Endothelial cell of umbilical vein (primary cell): ENCODE measurements at places on chromosomes 7 and 10. TPM values are rescaled to one million over a fixed set of nuclear protein-coding genes. Genes with fewer than 3 reads are reported as not detected.

GRCh38 chr10:129916506-129916995 lies 47.5 kb downstream of the EBF3 start:
- DNase-seq, result no peak

GRCh38 chr10:53997953-53998352 lies 803.1 kb downstream of the PCDH15 start:
- DNase-seq, result peak; percentile 4

DNA sequence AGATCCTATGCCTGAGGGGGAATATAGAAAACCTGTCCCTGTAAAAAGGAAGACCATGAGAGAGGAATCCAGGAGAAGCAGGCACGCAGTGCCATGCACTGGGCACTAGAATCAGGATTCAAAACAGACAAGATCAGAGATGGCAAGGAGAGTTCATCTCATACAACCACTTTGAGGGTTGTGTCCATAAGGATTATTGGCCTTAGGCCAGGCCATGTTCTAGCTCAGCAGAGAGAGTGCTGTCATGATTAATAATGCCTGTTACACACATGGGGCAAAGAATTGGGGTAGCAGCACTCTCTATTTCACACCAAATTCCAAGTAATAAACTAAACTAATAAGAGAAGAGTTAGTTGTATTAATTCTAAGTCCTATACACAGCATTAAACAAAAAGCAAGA lies 29.1 kb downstream of the EZH2 start:
- no peak for DNase-seq

DNA sequence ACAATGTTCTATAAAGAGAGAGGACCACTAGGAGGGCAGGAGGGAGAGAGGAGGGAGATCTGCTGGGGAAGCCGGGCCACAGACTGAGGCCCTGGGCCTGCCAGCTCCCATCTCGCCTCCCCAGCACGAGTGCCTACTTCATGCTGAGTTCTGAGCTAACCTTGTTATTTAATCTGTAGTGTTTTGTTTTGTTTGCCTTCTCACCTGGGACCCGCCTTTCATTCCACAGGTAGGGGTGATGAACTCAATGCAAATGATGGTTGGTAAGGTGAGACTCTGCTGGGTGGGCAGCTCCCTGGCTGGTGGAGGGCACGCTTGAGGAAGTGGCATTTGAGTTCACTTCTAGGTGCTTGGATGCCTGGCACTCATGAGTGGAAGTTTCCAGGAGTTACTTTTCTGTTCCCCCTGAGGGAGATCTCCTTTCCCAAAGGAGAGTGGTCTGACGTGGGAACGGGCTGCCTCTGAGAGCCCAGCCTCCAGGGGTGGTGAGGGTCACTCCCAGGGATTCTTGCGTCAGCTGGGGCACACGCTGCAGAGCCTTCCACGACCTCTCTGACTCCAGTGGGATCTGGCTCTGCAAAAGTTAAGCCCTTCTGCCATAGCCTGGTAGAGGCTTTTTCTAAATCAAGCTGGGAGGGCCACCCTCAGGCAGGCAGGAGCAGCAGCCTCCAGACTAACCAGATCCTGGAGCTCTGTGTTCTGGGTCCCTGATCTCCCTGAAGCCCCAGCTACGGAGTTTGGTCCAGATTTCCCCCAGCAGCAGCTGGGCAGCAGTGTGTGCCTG lies 22.4 kb downstream of the UBTD1 start:
- DNase-seq, result no peak

FXYD4 gene
- total RNA-seq, result not detected in 2 replicates

- no peak for DNase-seq
These were observed 128.4 kb downstream of the ZFAND4 start for GRCh38 chr10:45544191-45544590.

- no peak for DNase-seq
These were observed 7.8 kb upstream of the NOC3L start for GRCh38 chr10:94370501-94370900.

- no peak for DNase-seq
These were observed 8.1 kb downstream of the STK17A start for GRCh38 chr7:43590862-43591557.

DNA sequence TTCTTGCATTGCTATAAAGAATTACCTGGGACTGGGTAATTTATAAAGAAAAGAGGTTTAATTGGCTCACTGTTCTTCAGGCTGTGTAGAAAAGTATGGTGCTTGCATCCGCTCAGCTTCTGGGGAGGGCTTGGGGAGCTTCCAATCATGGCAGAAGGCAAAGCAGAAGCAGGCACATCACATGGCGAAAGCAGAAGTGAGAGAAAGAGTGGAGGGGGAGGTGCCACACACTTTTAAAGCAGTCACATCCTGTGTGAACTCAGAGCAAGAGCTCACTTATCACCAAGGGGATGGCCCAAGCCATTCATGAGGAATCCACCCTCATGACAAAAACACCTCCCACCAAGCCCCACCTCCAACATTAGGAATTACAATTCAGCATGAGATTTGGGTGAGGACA lies 303.5 kb downstream of the OTUD1 start:
- DNase-seq, result no peak
